Activated naive CD4-positive, alpha-beta T cell (primary cell): ENCODE measurements at places on chromosomes 6 and 20.

DNA sequence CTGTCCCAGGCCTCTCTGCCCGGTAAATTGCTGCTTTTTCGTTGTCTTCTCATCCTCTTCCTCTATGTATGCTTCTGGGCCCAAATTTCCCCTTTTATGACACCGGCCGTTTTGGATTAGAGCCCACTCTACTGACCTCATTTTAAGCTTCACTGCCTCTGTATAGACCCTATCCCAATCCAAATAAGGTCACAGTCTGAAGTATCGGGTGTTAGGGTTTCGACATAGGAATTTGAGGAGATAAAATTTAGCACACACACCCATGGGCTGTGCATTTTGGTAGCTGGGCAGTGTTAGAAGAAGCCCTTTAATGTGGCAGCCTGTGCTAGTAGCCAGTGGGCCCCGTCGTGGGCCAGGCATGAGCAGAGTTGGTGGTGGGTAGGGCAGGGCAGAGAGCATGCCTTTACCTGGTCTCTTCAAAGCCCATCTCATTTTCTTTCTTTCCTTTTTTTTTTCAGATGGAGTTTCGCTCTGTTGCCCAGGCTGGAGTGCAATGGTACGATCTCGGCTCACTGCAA, 27.9 kb upstream of the EZR start:
- no peak for DNase-seq

GRCh38 chr6:18412068-18412467, 24.9 kb downstream of the RNF144B start:
- no peak for DNase-seq

DNA sequence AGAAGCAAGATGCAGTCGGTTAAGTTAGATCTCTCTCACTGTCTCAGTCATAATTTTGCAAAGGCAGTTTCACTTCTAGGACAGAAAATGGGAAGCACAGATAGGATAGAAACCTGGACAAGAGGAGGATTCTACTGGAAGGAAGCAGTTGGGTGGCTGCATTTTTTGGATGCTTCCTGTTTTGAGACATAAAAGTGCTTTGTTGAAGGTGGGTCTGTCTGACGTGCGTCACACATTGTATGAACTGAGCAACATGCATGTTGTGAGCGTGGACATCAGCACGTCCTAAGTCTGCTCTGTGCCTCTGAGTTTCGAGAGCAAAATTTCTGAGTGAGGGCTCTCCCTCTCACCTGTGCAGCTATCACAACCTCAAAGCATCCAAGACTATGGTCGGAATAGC, 68.7 kb upstream of the SNX9 start:
- no peak for DNase-seq

DNA sequence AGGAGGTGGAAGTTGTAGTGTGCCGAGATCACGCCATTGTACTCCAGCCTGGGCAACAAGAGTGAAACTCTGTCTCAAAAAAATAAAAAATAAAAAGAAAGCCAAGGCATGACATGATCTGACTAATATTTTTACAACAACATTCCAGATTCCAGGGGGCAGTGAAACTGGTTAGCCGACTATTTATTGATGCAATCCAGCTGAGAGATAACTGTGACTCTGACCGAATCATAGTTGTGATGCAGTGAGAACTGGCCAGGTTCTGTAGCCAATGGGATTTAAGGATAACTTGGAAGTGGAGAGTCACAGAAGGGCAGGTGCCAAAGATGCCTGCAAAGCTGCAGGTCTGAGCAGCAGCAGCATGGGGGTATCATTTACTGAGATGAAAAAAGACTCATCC, 82.9 kb upstream of the TSHZ2 start:
- DNase-seq: no peak

- no peak for DNase-seq
These were observed 453.1 kb upstream of the SLC35B3 start for GRCh38 chr6:8888468-8888867.

GRCh38 chr6:5089481-5090438, 4.6 kb downstream of the PPP1R3G start:
- no peak for DNase-seq

DNA sequence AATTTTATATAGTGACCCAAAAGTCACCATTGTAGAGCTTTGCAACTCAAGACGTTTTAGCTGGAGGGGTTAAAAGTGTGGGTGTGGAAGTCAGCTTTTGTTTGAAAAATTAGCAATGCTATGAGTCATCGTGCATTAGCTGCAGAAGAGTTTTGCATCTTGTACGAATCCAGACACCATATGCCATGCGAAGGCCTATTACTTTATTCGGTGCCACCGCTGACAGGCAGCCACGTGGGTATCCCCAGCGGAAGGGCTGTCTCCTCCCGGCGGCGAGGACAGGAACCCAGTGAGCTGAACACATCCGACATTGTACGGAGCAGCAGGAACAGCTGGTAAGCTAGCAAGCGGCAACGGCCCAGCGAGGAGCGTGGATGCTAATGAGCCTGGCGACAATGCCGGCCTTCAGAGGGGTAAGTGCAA, 84.4 kb downstream of the INSM1 start:
- no peak for DNase-seq

DNA sequence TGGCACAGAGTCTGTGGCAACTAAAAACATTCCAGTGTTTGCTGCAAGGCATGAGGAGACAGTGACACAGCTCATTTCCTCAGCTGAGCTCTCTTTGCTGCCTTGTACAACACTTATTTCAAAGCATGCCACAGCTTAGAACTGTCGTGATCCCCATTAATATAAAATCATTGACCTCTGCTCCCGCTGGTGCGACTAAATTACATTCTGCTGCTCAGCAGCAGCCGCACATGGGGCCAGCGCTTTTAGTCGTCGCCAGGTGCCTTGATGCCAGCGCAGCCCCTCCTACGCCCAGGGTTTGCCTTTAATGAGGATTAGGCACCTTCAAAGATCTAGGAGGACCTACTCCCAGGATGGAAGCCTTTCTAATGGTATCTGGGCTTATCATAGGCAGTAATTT, 717.9 kb upstream of the POU3F2 start:
- no peak for DNase-seq

DNA sequence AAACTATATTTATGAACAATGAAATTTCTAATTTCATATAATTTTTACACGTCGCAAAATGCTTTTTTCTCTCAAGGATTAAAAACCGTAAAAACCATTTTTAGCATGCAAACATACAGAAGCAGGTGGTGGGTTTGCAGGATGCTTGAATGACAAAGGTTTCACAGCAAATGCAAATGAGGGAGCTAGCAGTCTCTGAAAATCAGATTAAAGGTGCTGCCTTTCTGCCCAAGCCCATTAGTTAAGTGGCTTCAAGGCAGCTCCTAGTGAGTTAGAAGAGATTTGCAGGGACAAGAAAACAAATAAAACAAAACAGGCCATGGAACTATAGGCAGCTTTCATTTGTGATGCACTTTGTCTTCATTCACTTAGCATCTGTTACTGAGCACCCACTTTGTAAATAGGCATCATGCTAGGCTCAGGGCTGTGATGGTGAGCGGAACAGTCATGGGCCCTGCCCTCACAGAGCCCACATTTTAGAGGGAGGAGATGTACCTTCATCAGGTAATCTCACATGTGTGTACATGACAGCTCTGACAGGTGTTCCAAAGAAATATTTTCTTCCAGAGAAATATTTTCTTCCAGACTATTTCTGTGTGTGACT, 29.5 kb downstream of the NAPB start:
- no peak for DNase-seq

DNA sequence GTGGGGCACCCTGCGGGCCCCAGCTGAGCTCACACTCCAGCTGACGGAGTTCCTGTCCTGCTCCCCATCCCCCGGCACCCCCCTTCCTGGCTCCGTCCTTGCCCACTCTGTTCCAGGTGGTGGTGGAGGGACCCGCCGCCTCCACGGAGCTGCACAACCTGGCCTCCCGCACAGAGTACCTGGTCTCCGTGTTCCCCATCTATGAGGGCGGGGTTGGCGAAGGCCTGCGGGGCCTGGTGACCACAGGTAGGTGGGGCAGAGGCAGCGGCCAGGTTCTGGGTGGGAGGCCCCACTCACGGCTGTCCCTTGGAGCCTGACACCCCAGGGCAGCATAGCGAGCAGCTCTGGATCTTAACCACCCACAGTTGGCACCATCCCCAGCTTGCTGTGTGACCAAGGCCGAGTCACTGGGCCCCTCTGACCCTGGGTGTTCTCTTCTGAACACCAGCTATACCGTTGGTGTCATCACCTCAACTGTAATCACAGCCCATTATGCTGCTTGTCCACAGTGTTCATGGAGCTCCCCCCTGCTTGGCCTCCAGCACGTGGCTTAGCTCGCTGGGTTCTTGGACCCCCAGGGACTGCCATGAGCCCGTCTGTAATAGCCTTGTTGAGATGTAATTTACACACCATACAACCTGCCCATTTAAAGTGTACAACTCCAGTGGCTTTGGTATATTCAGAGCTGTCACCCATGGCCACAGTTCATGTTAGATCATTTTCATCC, 17.4 kb downstream of the COL20A1 start:
- no peak for DNase-seq

- no peak for DNase-seq
These were observed 4.2 kb downstream of the TPD52L1 start for GRCh38 chr6:125157725-125158124.

DNA sequence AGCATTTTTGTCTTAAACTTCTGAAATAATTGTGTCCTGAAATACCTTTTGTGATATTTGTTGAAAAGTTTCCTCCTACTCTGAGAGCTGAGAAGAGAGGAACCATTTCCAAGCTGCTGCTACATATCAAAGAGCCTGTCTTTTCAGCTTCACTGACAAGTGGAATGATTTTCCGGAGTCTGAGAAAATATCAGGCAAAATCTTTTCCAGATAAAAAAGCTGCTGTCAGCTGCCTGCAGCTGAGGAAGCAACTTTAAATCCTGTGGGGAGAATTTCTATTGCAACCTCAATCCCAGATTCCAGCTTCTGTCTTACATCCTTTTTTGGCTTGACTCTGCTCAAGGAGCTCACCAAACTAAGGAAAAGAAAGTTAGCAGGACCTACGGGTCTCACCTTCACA, 904.3 kb downstream of the PHF3 start:
- DNase-seq: no peak

DNA sequence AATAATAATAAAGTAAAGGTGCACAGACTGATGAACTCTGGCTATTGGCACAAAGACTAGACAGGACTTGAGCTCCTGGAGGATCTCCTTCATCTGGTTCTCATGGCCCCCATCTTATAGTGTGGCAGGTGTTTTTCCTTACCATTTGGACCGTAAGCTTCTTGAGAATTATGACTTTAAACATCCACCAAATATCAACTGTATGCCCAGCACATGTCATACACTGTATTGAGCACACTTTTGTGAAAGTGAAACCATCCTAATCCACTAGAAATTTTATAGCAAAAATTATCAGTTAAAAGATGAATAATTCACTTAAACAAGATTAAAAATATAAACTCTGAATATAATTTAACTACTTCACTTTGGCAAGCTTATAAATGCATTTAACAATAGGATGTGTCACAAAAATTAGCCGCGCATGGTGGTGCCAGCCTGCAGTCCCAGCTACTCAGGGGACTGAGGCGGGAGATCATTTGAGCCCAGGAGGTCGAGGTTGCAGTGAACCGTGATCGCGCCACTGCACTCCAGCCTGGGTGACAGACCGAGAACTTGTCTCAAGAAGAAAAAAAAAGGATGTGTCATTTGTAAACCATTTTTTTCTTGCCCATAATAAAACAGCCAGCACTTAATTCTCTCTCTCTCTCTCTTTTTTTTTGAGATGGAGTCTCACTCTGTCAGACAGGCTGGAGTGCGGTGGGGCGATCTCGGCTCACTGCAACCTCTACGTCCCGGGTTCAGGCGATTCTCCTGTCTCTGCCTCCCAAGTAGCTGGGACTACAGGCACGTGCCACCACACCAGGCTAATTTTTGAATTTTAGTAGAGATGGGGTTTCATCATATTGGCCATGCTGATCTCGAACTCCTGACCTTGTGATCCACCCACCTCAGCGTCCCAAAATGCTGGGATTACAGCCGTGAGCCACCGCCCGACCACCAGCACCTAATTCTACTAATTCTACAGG, 9.1 kb downstream of the HIVEP2 start:
- DNase-seq: no peak

- no peak for DNase-seq
These were observed 175.7 kb downstream of the TBX18 start for GRCh38 chr6:84588697-84589080.

GRCh38 chr6:168636147-168637004, 195.4 kb downstream of the SMOC2 start:
- DNase-seq: no peak

DNA sequence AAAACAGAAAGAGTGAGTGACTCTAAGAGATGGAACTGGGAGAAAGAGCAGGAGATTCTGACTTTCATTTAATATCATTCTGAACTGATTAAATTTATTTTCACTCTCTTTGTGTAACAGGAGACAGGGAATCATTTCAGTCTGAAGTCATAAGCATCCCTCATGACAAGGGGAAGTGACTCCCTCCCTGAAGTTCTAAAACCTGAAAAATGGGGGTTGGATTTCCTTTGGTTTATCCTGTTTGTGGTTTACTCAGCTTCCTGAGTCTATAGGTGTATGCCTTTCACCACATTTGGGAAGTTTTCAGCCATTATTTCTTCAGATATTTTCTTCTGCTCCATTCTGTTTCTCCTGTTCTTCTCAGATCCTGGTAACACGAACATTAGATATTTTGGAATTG, 3.4 kb upstream of the FKBP1A start:
- DNase-seq: no peak

GRCh38 chr6:111844376-111844775, 28.9 kb downstream of the FYN start:
- no peak for DNase-seq

GRCh38 chr20:63945921-63946920, 10.0 kb downstream of the UCKL1 start:
- no peak for DNase-seq

- no peak for DNase-seq
These were observed 1.9 kb downstream of the SNX5 start for GRCh38 chr20:17966432-17967310.

DNA sequence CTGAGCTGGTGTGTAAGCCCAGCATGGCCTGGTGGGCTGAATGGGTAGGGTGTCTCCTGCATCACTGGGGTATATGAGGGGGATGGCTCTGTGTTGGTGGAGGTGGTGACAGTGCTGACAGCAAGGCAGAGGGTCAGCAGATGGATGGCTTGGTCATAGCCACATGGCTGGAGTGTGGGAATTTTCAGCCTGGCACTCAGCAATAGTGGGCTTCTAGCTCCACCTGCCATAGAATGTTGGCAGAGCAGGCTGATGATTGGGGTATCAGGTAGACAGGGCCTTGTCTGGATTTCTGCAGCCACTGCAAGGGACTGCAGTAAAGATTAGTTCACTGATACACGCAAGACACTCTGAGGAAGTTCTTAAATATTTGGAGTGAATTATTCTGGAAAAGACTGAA, 137.5 kb upstream of the BACH2 start:
- no peak for DNase-seq

DNA sequence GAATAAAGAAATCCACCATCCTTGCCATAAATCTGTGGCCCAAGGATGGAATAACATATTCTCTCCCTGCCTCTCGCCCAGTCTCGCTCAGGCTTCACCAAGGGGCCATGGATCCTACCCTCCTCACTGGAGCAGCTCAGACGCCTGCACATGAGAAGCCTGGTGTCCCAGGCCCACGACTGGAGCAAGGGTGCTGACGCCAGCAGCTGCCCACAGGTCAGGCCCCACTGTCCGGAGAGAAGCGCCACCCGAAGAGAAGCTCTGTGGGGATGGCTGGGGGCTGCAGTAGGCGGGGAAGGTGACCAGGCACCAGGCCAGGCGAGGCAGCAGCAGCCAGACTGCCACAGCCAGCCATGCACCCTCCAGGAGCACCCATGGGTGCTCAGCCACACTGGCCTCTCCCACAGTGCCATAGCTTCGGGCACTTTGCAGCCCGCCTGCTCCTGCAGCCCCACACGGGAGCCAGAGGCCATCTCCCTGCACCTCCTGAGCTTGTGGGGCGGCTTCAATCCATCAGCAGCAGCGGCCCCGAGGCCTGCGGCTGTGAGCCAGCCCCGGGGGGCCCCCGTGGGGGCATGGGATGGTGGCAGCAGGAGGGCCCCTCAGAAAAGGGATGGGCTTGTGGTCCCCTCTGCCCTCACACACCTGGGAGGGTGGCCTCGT, 286.2 kb upstream of the SGK1 start:
- DNase-seq: no peak
